ENCODE measurements at places on chromosomes 5 and 9.

- DNase-seq: no peak
Measured at GRCh38 chr9:26228273-26228672, 550.0 kb upstream of the TUSC1 start.

- no peak for DNase-seq
Measured at GRCh38 chr5:61450493-61451279, 118.6 kb downstream of the ZSWIM6 start.

DNA sequence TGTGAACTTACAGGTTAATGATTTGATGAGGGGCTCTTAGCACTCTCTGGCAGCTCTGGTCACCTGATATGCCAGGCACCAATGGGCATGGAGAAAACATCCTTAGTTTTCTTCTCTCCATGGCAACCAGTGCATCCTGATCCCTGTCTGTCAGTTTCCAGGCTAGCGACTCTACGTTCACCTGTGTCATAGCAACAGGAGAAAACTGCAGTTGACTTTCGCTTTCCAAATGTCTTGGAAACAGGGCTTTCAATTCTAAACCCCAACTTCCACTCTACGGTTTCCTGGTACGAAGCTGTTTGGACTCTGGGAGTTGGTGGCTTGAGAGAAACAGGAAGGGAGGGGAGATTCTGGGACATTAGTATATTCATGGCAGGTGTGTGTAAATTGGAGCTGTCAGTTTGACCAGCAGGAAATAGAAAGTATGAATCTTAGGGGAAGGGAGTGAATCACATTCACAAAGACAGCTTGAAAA is 74.4 kb downstream of the SLC28A3 start:
- DNase-seq: no peak

- DNase-seq: no peak
Measured at GRCh38 chr5:145025775-145026174, 809.4 kb downstream of the PRELID2 start.

DNA sequence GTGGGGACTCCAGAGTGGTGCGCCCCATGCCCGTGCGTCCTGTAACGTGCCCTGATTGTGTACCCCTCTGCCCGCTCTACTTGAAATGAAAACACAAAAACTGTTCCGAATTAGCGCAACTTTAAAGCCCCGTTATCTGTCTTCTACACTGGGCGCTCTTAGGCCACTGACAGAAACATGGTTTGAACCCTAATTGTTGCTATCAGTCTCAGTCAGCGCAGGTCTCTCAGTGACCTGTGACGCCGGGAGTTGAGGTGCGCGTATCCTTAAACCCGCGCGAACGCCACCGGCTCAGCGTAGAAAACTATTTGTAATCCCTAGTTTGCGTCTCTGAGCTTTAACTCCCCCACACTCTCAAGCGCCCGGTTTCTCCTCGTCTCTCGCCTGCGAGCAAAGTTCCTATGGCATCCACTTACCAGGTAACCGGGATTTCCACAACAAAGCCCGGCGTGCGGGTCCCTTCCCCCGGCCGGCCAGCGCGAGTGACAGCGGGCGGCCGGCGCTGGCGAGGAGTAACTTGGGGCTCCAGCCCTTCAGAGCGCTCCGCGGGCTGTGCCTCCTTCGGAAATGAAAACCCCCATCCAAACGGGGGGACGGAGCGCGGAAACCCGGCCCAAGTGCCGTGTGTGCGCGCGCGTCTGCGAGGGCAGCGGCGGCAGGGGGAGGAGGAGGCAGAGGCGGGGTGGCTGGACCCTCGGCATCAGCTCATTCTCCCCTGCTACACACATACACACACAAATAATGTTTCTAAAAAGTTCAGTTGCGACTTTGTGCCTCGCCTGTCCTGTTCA is 668 bp downstream of the GLIS3 start:
- peak; percentile 20 for DNase-seq

Data from suppressor macrophage (primary cell).